ENCODE measurements at places on chromosomes 12 and 14. TPM values are rescaled to one million over a fixed set of nuclear protein-coding genes. Genes with fewer than 3 reads are reported as not detected.

DNA sequence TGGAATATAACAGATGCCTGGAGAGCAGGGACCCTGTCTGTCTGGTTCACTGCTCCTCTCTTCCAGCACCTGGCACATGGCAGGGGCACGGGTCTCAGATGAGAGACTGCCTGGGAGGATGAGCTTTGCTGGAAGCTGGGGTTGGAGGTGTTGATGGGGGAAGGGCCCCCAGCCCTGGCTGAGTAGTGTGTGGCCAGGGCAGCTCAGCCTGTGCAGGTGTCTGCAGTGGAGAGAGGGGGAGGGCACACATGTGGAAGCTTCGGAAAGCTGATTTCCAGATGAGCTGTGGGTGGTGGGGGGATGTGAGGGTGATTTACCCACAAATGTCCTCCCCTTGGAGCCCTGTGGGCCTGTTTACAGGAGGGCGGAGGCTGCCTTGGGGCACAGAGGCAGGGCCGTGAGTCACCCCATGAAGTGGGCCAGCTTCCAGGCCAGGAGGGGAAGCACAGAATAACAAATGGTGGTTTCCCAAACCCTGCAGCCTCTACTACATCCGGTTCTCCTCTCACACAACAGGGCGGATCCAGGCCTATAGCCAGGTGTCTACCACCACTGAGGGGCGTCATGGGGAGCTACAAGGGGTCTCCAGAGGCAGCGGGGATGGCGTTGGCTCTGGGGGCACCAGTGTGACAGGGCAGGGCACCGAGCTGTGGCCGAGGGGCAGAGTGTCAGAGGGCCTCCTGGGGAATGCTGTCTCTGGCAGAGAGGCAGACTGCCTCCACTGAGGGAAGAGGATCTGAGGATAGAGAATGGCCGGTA, 11.0 kb downstream of the KRT7 start:
- DNase-seq, result no peak

DNA sequence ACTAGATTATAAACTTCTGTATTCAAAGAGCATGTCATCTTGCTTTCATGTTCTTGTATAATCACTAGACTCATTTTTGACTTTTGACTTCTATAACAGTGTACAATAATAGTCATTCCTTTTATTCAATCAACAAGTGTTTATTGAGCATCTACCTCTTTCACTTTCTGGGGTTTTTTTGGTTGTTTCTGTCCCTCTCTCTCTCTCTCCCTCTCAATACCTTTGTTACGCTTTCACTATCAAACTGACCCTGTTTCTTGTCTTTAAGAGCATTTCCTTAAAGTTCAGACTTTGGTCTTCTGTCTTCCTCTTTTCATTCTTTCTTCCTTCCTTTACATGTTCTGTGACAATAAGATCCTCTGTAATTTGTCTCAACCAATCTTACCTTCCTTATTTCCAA, 49.5 kb downstream of the GPR137C start:
- no peak for DNase-seq

GRCh38 chr12:28065889-28066630, 93.5 kb upstream of the PTHLH start:
- no peak for DNase-seq

DNA sequence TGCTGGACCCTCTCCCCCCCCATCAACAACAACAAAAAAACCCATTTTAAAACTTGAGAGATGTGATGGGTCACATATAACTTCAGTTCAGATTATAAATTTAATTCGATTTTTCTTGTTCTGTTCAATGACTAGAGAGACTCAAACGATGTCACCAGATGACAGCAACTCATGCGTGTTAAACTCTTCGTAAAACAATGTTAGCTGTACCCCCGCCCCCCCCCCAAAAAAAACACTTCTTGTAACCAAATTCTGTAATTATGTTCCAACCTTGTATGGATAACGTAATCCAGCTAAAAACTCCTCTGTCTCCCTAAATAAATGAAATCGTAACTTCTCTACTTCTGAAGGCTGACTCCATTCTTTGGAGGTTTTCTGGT, 614 bp upstream of the NACA start:
- DNase-seq, result no peak

DHH gene
- total RNA-seq, result 0.22 TPM

Data from HCT116 (cell line).